ENCODE measurements at places on chromosomes 4 and X.
A peak's percentile ranks its signal among the peaks of the same experiment; 100 is the strongest.

DNA sequence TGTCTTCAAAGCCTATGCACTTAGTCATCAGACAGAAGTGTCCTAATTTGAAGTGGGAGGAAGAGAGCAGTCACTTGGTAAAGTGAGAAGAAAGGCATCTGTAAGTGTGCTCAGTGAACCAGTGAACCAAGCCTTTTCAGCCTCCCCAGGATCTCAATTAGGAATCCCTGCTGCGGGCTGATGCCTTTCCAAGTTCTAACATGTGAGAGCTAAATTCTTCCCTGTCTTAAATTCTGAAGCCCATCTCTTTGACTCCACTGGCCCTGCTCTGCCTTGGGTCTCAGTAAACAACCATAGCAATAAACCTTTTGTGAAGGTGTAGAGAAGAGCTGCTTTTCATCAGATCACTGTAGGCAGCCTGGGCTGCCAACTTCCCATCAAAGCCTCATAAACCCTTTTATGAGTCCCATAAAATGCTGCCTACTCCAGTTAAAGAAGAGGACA is 701.2 kb upstream of the LCORL start:
- no peak for DNase-seq

DNA sequence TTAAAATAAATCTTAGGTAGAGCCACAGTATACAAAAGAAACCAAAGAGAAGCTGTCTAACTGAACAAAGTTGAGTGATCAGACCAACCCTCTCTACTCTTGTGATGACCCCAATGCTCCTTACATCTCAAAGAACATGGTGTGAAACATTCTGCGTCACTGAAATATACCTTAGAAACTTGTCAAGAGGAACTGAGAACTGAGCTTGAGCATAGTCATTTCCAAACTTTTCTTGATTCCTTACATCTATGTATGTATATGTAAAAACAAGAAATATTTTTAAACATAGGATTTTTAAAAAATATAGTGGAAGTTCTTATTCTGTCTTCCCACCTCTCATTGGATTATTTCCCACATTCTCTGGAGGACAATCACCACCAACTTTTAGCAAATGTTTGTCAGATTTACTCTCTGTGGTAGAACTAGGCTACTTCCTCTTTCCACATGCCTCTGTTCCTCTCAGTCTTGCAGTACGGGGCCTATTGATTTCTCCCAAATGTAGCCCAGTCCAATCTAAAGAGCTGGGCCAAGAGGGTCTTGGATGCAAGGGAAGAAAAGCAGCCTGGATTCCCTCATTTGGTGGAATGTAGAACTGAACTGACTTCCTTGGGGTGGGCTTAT is 98.2 kb upstream of the HHIP start:
- DNase-seq, result no peak

DNA sequence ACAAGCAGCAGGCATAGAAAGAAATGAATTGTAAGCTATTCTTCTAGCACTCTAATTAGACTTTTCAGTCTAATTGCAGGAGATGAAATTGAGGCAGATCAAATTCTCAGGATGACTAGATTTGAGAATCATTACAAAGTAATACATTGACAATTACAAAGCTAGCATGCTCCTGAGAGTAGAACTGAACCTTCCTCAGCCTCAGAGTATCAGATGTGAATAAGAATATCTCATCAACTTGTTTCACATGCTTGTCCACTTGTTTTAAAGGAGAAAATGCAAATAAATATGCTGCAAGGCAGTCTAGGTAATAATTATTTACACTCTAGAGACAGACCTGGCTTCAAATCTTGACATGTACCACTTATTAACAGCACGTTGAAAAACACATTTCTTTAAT is 491.0 kb upstream of the MAGEB2 start:
- DNase-seq, result no peak

DNA sequence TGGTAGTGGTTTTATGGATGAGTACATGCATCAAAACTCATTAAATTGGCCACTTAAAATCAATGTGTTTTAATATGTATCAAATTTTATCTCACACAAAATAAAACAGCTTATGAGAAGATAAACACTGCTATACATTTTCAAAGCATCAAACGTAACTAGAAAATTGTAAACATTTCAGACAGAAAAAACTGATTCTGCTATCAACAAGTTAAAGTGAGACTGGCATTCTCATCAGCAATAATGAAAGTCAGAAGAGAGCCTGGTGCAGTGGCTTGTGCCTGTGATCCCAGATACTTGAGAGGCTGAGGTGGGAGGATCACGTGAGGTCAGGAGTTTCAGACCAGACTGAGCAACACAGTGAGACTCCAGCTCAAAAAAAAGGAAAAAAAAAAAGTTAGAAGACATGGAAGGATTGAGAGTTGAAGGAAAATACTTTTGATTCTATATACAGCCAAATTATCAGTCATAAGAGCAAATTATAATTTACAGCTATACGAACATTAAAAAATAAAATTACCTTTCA is 2.9 kb downstream of the TBCK start:
- no peak for DNase-seq

DNA sequence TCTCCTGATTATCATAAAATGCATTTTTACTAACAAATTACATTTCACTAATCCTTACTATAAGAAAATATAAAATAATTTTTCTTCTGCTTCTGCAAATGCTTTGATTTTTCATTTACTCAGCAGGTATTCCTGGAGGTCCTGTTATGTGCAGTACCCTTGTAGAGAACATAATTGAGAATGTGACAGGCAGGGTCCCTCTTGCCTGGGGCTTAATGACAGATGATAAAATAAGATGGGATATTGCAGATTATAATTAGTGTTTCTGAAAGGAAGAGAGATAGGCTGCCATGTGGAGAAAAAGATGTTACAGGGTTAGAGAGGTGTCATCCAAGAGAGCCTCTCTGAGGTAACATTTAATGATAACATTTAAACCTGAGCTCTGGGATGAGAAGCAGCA is 128.9 kb downstream of the MAD2L1 start:
- DNase-seq, result no peak

DNA sequence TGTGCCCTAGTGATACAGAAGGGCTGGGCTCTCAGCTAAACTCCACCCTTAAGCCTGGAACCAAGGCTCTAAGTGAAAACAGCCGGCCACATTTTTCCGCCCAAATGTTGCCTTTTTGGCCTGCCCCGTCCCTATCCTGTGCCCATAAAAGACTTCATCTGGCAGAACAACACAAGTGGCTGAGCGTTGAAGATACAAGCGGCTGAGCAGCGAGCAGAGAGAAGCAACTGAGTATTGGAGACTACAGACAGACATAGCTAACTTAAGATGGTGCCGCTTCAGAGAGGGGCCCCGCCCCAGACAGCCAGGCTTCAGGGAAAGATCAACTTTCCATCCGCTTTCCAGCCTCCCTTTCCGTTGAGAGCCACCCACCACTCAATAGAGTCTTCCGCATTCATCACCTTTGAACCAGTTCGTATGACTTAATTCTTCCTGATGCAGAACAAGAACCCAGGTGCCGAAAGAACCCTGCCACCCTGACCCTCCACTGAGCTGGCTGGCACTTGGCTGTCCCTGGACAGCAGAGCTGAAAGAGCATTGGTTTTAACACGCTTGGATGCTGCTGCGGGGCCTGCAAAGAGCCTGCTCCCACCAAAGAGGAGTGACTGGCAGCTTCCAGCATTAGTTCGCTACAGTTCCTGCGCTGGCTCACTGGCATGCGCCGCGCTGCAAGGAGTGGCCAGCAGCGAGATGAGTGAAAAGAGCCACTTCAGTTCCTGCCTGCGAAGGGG is 853.2 kb upstream of the INTU start:
- no peak for DNase-seq

DNA sequence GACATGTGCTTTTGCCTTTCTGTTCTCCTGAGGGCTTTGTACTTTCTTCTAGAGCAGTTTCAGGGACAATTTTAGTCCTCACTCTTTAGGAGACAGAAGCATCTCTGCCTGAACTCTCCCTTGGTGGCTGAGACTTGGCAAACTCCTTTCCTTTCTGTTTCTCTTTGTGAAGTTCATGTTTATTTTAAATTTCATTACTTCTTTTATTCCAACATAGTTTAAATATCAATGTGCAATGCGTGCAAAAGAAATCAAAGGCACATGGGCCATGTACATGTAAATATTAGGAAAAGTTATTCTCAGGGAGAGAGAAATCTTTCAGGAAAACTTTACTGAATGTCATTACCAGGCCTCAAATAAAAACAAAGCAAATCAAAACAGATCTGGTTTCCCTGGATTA is 177.6 kb downstream of the RNF150 start:
- no peak for DNase-seq

GRCh38 chrX:13283512-13283911 is 36.3 kb downstream of the ATXN3L start:
- no peak for DNase-seq

DNA sequence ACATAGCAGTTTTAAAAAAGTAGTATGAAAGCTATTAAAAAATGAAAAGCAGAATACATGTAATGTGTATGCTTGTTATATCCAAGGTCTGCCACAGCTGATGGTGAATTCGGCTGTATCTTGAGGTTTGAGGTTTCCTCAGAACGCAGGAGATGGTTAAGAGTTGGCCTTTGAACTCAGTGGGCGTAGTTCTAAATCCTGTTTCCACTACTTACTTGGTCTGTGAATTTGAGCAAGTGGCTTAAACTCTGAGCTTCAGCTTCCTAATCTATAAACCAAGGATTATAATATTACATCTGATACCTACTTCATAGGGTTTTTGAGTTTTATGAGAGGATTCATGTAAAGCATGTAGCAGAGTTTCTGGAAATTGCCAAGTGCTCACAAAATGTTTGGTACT is 125.2 kb downstream of the STIM2 start:
- no peak for DNase-seq

DNA sequence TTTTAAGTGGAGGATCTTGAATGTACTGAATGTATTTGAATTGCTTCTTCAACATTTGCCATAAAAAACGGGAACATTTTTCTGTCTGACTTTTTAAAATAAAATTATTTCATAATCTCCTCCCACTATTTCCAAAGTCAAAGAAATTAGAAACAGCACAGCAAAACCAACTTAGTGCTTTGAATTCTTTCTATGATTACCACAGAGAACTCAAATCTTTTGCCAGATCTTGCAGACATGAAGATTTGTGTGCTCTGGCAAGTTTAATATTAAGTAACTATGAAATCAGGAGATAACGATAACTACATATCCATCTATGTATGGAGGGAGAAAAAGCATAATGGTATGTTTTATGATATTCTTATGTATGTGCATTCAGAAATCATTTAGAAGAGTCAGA is 982.2 kb downstream of the PCDH7 start:
- DNase-seq, result no peak

DNA sequence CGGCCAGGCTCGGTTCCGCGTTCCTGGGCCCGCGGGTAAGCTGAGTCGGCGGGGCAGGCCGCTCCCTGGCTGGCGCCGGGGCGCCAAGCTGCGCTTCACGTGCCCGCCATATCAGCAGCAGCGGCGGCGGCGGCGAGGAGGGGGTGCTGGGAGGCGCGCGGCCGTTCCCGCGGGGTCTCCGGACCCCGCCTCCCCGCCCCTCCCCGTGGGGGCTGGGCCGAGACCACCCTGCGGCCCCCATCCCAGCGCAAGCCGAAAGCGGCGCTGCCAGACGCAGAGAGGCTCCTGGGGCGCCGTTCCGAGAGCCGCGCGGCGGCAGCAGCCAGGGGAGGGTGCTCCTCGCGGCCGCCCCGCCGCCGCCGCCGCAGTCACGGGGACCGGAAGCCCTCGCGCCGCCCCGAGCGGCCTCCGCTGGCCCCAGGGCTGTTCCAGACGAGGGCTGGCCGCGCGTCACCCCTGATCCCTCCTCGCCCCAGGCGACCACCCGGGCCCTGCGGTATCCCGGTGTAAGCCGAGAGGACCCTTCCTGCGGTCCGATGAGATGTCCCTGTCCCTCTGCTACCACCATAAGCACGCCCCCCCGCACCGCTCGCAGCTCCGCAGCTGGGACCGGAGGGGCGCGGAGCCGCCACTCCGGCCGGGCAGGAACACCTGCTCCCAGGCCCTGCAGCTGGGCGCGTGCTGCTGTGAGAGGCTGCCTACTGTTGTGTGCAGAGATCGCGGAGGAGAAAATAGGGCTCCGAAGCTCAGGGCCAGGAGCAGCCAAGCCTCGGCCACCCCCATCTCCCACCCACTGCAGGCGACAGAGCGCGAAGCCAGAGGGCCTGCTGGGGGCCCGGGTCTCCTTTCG is 7.5 kb upstream of the BCOR start:
- peak; percentile 52 for DNase-seq

- DNase-seq, result peak; percentile 2
Measured at GRCh38 chr4:183860731-183861130, 44.4 kb upstream of the STOX2 start.

GRCh38 chrX:20530406-20530921 is 263.8 kb upstream of the RPS6KA3 start:
- DNase-seq, result peak; percentile 50

- no peak for DNase-seq
Measured at GRCh38 chr4:182192511-182193181, 50.6 kb upstream of the TENM3 start.

GRCh38 chrX:16797841-16798240 is 11.6 kb downstream of the TXLNG start:
- no peak for DNase-seq

DNA sequence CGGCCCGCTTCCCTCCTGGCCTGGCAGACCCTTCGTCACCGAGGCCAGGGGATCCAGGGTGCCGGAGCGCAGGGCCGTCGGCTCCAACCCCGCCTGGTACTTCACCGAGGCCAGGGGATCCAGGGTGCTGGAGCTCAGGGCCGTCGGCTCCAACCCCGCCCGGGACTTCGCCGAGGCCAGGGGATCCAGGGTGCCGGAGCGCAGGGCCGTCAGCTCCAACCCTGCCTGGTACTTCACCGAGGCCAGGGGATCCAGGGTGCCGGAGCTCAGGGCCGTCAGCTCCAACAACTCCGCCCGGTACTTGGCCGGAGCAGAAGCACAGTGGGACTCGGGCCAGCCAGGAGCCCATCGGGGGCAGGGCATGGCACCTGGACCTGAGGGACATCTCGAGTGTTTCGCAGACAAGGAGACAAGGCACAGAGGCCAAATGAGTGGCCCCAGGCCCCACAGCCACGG is 85.1 kb downstream of the FAM53A start:
- no peak for DNase-seq

DNA sequence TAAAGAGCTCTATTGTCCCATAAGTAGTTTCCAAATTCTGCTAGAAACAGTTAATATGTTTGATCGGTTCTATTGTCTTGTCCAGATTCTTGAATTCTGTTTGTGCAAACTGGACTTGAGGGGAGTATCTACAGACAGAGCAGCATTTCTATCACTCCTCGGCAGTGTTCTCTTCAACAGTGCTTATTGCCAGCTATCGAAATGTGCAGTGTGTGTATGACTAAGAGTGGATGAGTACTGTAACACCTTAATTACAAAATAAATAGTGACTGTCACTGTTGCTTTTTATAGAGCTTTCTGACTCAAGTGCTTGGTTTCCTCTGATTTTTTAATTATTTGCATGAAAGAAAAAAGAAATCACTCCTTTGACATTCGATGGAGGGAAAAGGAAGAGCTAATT is 274.6 kb downstream of the RPA4 start:
- no peak for DNase-seq

DNA sequence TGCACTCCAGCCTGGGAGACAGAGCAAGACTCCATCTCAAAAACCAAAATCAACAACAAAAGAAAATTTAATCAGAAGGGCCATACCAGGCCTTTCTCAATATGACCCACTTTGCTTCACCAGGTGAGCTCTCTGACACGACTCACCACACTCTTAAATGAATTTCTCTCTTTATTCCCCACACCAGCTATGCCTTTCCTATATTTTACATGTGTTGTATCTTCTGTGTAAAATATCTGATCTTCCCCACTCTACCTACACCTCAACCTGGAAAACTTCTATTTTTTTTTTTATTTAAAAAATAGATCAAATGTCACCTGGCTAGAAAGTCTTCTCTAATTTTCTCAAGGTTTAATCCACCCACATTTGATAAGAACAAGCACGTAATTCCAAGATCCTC is 77.6 kb upstream of the SLC39A8 start:
- DNase-seq, result no peak

Measured in nucleus accumbens (tissue), 56 donors.